ENCODE measurements at places on chromosomes 16 and 17.

DNA sequence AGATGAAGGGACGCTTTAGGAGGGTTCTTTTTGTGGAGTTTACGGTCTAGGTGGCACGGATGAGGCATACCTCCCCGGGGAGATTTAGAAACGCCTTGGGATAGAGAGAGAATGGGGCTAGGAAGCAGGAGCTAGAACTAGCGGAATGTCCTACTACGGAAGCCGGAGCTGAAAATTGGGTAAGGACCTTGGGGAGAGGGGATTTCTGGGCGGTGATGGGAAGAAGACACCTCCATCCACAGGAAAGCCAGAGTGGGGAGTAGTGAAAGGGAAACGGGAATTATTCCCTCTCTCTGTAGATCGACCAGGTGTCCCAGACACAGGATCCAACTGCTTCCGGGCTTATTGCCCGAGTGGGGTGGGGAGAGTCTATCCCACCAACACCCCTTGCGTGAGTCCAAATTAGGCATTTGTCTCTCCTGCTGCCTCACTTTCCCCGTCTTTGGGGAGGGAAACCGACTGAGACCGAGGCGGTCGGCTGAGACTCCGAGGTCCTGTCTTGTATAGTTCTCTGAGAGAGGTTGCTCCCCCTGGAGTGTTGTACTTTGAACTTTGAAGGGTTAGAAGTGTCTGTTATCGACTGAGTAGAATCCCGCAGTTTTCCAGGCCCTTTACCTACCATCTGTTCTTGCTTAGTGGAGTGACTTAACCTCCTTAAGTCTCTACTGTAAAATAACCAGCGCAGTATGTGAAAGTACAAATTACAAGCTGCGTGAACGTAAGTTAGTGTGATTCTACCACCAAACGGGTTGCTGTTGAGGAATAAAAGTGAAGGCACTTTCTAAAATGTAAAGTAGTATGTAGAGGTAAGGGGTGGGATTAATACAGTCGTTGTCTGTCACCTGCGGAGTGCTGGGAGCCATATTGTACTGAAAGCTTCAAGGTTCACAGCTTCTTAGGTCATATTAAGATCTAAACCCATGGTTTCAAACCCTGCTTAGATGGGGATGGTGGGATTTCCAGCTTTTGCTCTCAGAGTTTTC is 1.0 kb downstream of the RSPRY1 start:
- peak; percentile 10 for DNase-seq

- peak; percentile 32 for DNase-seq
These were observed 94.1 kb downstream of the OMG start for GRCh38 chr17:31202968-31203367.

GRCh38 chr17:7930841-7931631 is 710 bp downstream of the TRAPPC1 start:
- no peak for DNase-seq

GRCh38 chr16:78902321-78902720 is 698.2 kb downstream of the MAF start:
- no peak for DNase-seq

DNA sequence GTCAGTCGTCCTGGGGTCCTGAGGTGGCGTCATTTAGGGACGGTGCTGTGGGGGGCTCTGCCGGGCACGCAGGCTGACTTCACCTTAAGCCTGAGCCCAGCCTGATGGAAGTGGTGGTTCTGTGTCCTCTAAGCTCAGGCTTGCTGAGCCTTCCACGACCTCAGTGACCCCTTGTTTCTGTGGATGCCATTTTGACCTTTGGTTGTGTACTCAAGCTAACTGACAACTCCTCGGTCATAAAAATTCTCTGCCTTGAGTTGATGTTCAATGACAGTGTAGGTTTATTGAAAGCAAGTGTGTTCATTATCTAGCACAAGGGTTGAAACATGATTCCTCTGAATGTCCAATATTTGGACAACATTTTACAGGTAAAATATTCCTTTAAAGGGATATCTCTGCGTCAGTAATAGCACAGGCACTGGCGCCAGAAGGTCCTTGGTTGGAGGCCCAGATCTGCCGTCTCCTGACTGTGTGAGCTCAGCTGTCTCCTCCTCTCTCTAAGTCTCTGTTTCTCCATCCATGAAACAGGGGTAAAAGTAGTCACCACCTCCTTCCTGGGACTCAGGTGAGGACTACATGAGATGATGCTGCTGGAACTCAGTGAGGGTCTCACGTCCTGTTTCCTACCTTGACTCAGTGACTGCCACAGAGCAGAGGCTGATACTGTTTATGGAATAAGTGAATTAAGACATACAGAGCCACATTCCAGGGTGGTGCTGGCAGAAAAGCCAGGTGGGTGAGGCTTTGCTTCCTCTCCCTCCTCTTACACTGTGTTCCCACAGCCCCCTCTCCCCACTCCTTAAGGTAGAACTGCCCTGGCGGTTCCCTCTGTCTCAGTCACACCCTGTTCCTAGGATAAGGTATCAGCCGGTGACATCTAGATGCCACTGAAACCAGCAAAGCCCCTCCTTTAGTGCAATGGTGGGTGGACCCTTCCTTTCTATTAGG is 75.7 kb downstream of the IRF8 start:
- DNase-seq = no peak

GRCh38 chr17:51507444-51507843 is 247.1 kb downstream of the UTP18 start:
- no peak for DNase-seq

DNA sequence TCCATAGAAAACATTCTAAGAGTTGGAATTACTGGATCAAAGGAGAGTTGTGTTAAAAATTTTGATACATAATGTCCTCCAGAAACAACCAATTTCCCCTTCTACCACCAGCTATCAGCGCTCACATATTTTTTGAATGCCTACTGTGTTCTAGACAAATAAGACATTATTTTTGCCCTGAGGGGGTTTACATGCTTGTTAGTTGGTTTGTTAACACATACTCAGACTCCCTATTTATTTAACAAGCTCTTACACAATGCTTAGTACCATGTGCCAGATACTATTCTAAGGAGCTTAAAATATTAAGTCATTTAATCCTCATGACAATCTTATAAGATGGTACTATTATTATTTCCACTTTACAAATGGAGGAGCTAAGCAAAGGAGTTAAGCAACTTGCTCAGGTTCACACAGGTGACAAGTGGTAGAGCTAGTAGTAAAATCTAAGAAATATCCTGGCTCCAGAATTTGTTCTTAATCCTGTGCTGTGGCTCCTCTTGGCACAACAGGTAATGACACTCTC is 194.2 kb downstream of the UTP18 start:
- no peak for DNase-seq

DNA sequence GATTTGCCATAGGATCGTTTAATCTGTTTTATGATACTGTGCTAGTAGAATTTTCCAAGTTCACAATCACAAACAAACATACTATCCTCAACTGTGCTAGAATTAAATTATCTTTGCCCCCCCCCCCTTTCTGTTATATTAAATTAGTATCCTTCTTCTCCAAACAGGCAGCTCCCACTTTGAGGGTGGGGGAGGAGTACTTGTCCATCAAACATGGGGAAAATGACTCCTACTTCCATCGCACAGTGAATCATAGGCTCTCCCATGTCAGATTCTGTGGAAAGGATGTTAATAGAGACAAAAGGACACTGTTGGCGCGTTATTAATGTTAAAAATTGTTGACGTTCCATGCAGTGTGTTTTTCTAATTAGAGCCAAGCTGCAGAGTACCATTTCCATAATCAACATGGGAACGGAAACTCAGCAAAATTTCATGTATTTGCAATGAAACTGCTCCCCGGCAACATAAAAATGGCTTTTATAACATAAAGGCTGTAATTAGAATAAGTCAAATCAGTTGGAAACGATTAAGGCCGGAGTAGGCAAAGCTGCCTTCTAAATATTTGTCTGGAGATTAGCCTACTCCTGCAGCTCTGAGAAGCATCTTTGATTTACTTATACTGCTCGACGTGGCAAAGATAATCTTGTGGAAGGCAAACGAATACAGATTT is 104.6 kb downstream of the RBFOX1 start:
- DNase-seq = no peak

DNA sequence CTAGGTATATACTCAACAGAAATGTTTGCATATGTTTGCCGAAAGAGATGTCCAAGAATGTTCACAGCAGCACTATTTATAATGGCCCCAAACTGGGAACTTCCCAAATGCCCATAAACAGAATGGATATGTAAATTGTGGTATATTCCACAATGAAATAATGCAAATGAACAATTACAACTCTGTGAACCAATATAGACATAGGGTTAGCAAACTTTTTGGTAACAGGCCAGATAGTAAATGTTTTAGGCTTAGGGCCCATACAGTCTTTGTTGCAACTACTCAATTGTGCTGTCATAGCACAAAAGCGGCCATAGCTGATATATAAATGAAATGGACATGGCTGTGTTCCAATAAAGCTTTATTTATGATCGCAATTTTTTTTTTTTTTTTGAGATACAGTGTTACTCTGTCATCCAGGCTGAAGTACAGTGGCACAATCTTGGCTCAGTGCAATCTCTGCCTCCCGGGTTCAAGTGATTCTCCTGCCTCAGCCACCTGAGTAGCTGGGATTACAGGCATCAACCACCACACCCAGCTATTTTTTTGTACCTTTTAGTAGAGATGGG is 16.5 kb downstream of the XYLT1 start:
- no peak for DNase-seq
